ENCODE measurements at places on chromosomes 3 and 15. TPM values are rescaled to one million over a fixed set of nuclear protein-coding genes. Genes with fewer than 3 reads are reported as not detected.

Gene FHIT
- total RNA-seq = 3.3 TPM

- no peaks in the 10 kb centered on the region for H3K36me3 ChIP-seq
- H3K4me3 ChIP-seq = no peak overlapping the region
- DNase-seq = no peak
- H3K27ac ChIP-seq = no peak overlapping the region
Observed at GRCh38 chr3:55906896-55907295, 419.8 kb upstream of the WNT5A start.

Gene GOLGA8J
- 0.29 TPM for total RNA-seq

Gene THRB
- 0.36 TPM for total RNA-seq

DNA sequence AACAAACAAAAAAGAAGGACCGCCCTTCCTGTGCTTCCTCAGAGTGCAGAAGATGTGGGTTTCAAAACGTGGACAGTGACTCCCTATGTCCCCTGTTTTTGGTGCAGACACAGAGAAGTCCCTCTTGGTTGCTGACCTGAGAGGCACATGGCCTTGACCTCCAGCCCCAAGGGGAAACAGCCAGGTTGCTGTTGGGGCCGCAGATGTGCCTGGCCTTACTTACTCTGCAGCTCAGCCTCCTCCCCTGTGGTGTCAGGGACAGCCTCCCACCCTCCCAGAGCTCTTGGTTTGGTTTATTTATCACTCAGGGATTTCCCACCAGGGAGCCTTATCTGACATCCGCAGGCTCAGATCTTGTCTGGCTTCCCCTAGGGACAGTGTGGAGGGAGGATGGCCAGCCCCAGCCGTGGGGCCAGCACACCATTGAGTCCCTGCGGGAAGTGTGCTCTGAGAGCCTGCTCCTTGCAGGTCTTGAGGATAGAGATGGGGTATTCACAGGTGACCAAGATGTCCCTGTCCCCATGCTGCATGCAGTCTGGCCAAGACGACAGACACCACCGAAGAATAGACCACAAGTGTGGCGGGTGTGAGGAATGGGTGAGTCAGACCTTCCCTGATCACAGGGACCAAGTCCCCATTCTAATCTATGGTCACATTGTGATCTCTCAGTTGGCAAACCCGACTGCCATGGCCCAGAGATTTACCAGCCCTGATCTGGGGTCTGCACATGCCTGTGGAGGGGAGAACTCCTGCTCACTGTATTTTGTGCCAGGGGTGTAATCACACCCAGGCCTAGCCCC lies 134.3 kb upstream of the ABHD17C start:
- H3K4me3 ChIP-seq = no peak overlapping the region
- H3K27ac ChIP-seq = no peak overlapping the region
- H3K4me1 ChIP-seq = no peaks in the 10 kb centered on the region
- H3K27me3 ChIP-seq = no peaks in the 10 kb centered on the region
- H3K36me3 ChIP-seq = peaks cover 32% of the 10 kb centered on the region
- no peak for DNase-seq

DNA sequence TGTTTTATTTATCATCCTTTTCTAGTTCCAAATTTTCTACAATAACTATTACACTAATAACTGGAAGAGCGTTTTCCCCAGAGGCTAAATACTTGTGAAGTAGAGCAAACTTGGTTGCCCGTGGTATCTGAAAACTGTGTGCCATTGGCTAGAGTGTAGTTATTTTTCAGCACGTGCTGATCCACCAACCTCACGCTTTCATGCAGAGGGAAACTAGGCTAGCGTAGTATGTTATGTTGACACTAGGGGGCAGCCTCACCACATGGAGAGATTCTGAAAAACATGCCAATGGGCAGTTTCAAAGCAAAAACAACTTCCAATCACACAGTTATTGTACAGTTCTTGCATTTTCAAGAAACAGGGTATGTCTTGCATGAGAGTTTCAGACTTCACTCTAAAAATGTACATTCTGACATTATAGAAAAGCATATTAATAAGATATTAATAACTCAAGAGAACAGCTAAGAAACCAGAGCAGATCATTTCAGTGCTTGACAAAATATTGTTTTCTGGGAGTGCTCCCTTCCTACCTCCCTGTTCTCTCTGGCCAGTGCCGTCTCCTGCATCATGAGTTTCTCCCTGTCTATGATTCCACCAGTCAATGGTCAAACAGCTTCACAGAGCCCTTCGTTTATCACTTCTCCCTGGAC lies 39.7 kb downstream of the SPATA12 start:
- H3K4me3 ChIP-seq = no peak overlapping the region
- peak; percentile 79 for DNase-seq
- H3K27me3 ChIP-seq = no peaks in the 10 kb centered on the region
- no peaks in the 10 kb centered on the region for H3K36me3 ChIP-seq
- H3K27ac ChIP-seq = no peak overlapping the region

- no peak overlapping the region for H3K27ac ChIP-seq
- DNase-seq = peak; percentile 95
- no peaks in the 10 kb centered on the region for H3K36me3 ChIP-seq
- peaks cover 10% of the 10 kb centered on the region for H3K4me1 ChIP-seq
- H3K27me3 ChIP-seq = no peaks in the 10 kb centered on the region
Observed at GRCh38 chr15:29685156-29686078, 136.9 kb downstream of the TJP1 start.

DNA sequence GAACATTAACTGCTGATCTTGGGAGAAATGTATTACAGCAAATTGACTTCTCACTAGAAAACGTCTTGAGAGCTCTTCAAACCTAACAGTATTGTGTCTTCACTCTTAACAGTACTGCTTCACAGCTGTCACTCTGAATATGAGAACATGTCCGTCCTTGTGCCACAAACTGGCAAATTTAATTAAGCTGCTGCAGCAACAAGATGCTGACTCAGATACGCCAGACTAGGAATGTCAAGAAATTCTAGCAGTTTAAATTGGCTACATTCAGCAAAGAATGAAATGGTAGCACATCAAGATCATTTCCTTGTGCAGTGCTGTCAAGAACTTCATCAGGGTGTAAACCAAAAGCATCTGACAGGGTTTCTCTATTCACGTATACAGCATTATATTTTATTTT lies 7.6 kb downstream of the ICE2 start:
- H3K27ac ChIP-seq = no peak overlapping the region
- H3K36me3 ChIP-seq = peaks cover 27% of the 10 kb centered on the region
- peaks cover under 1% of the 10 kb centered on the region for H3K4me1 ChIP-seq
- no peak overlapping the region for H3K4me3 ChIP-seq
- DNase-seq = no peak
- no peaks in the 10 kb centered on the region for H3K27me3 ChIP-seq

- no peak for DNase-seq
- no peaks in the 10 kb centered on the region for H3K4me1 ChIP-seq
- no peak overlapping the region for H3K4me3 ChIP-seq
- H3K36me3 ChIP-seq = peaks cover 17% of the 10 kb centered on the region
- no peak overlapping the region for H3K27ac ChIP-seq
Observed at GRCh38 chr15:55366981-55367380, 41.2 kb downstream of the CCPG1 start.

- H3K27me3 ChIP-seq = peaks cover 7% of the 10 kb centered on the region
- DNase-seq = peak; percentile 55
- no peaks in the 10 kb centered on the region for H3K36me3 ChIP-seq
- H3K4me3 ChIP-seq = no peak overlapping the region
- no peak overlapping the region for H3K27ac ChIP-seq
- peaks cover 7% of the 10 kb centered on the region for H3K4me1 ChIP-seq
Observed at GRCh38 chr3:32313723-32314473, 75.4 kb downstream of the CMTM8 start.

Gene CCK
- not detected for total RNA-seq

Gene IL17RE
- total RNA-seq = 0.29 TPM

GRCh38 chr3:69011096-69011730 lies 2.3 kb downstream of the EOGT start:
- no peak for DNase-seq
- H3K4me3 ChIP-seq = no peak overlapping the region
- no peaks in the 10 kb centered on the region for H3K27me3 ChIP-seq
- peak overlapping the region; percentile 90 for H3K27ac ChIP-seq
- peaks cover 32% of the 10 kb centered on the region for H3K36me3 ChIP-seq
- H3K4me1 ChIP-seq = peaks cover 51% of the 10 kb centered on the region

Gene MYO5C
- total RNA-seq = under 0.01 TPM

Gene MGLL
- 18.1 TPM for total RNA-seq

Measured in osteoblast (primary cell).